Stimulated activated CD4-positive, alpha-beta T cell treated with anti-CD3 and anti-CD28 coated beads, Interleukin-1b, Interleukin-23, amount 100 ng/mL, for 1 hour (primary cell): ENCODE measurements at places on chromosomes 13 and 19.

DNA sequence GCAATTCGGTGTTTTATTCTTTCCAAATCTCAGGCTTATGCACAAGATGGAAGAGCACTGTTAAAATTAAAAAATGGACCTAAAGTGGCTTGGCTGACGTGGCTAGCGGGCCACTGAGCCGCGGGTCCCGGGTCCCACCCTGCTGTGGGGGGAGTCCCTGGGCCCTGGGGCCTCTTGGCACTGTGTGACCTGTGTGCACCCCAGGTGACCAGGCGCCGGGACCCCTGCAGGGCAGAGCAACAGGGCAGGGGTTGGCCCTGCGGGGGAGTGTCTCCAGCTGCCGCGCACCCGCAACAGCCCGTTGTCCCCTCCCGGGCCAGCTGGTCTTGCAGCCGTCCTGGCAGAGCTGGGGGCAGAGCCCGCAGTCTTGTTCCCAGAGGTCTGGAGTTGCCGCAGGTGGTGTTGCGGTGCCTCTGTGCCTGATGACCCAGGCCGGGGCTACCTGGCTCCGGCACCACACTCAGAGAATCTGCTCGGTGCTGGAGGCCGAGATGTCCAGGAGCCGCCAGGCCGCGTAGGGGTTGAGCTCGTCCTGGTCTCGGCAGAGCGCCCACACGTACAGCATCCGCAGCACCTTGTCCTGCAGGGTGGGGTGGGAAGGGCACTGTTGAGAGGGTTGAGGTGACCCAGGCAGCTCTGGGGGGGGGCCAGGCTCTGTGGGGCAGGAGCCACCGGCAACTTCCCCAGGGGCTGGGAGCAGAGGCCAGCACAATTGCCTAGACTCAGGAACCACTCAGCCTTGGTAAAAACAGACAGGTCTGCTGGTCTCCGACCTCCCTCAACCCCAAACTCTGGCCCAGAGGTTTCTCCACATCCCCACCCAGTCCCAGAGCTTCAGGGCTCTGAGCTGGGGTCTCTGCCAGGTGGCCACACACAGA is 1.0 kb upstream of the CTXN1 start:
- no peak for DNase-seq

DNA sequence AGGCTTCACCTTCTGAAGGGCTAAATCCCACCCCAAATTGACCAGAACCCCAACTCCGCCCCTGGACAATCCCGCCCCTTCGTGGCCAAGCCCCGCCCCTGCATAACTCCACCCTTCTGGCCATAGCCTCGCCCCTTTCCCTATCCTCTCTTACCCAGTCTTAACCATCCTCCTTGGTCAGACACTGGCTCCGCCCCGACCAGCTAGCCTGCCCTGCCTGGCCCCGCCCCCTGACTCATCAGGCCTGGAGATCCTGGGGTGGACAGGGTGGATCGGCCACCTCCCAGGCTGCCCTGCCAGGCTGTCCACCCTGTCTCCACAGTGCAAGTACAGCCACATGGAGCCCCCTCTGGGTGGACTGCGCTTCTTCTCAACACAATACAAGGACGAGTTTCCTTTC is 8.0 kb upstream of the ZNF358 start:
- DNase-seq, result no peak

DNA sequence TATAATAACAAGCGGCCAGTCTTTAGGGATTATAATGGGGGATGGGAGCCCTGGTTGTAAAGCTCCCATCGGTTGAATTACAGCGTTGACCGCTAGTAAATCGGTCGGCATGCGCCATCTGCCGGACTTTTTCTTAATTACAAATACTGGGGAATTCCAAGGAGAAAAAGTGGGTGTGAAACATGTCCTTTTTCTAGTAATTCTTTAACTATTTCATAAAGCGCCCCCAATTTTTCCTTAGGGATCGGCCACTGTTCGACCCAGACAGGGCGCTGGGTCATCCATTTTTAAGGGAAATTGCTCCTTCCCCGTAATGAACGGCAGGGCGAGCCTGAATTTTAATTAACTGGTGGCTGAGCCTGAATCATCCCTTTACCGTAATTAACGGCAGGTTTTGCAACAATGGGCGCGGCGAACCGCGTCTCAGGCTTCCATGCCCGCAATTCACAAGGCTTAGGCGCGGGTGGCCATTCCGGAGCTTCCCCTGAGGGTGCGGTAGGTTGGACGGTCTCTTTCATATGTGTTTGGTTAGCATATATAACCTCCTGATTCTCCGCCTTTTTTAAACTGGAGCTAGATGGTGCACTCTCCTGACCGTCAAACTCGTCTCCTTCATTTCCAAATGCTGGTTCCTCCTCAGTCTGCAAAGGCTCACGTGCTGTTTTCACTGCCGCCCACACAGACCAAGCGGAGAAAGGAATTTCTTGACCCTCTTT is 30.2 kb upstream of the EVI5L start:
- DNase-seq, result peak; percentile 43

DNA sequence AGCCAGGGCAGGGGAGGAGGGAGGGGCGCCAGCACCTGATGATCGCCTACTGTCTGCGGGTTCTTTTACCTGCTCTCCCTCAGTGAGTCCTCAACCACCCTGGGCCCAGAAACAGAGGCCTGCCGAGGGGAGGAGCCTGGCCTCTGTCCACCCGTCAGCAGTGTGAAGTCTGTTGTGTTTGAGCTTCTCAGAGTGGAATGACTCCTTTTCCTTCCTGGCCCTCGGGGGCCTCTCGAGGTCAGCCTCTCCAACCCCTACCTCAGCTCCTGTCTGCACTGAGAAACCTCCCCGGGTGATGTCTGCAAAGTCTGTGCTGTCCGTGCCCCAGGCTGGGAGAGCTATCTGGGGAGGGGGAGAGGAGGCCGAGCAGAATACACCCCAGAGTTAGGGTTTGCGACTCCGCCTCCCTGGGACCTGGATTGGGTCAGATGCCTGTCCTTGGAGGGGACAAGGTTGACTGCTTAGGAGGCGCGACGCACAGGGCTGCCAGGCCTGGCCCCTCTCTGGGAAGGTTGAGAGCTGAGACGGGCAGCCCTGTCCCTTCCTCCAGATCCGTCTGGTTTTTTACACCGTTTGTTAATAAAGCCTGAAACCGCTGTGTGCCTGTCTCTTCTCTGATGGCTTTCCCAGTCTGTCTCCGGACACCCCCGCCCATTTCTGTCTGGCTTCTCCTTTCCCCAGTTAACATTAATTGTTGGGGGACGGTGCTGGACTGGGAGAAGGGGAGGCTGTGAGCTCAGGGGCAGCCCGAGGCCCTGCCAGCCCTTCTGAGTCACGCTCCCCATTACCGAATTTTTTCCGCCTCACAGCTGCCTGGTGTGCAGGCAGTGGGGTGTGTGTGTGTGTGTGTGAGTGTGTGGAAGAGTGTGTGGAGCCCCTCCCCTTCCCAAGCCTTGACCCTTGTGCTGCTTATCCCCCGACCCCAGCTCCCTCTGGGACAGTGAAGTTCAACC is 989 bp upstream of the SSC5D start:
- DNase-seq, result no peak

DNA sequence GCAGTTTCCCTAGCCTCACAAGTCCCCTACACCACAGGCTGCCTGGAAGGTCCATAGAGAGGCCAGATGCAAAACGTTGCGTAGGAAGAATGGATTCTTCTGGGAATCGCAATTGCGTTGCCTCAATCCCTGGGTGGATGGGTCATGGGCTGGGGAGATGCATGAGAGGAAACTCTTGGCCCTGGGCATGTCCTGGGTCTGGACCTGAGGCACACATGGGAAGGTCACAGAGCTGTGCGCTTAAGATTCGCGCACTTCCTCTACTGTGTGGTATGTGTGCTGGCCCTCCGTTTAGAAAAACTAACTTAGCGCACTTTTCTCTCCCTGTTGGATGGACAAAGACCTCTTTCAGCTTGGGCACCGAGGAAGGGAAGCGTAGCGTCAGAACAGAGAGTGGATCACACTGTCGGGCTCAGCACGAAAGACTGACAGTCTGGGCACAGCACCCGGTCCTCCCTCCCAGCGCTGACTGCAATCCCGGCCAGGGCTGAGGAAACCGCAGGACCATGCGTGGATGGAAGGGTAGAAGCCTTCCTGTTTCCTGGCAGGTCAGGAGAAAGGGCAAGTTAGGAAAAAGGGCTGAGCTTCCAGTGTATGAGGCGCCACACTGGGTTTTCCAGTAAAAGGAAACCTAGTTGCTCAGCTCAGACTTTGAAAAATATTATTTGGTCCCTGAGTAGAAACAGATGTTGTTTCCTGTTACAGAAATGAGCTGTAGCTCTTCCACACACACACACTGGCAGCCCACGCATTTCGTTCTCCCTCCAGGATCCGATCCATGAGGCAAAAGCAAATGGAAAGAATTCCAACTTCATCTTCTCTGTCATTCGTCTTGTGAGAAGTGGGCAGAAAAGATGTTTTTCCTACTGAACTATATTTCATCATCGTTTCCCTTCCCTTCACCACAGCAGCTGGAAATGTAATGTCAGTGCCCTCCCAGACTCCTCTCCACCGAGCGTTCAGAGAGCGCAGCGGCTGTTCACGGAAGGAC is 86.0 kb downstream of the ING1 start:
- DNase-seq, result no peak

DNA sequence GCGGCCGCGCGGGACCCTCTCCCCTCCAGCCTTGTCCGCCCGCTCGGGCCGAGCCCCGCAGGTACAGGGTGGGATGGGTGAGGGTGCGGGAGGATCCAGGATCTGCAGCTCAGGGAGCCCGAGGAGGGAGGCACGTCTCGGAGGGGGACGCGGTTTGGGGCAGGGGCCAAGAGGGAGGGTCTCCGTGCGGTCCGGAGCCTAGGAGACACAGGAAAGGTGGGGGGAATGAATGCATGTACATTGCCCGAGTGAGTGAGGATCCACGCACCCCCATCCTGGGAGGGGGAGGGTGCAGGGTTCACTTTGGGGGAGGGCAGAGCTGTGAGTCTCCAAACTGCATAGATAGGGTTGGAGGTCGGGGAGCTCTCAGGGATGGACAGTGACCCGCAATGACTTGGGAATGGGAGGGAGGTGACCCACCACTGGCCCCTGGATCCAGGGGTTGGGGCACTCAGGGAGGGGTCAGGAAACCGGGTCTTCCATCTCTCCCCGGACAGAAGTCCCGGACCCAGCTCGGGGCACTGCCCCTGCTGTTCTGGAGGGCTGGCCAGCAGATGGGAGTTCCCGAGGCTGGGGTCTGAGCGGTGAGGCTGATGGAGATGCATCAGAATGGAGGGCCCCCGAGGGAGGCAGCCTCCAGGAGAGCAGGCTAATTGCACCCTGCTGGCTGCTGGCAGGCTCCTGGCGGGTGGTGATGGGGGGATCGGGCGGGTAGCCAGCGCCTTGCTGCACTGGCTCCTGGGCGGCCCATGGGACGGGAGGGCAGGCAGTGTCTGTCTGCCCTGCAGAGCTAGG is 547 bp downstream of the KCNN1 start:
- no peak for DNase-seq

GRCh38 chr13:73119612-73120011 is 60.8 kb downstream of the KLF5 start:
- DNase-seq, result no peak

DNA sequence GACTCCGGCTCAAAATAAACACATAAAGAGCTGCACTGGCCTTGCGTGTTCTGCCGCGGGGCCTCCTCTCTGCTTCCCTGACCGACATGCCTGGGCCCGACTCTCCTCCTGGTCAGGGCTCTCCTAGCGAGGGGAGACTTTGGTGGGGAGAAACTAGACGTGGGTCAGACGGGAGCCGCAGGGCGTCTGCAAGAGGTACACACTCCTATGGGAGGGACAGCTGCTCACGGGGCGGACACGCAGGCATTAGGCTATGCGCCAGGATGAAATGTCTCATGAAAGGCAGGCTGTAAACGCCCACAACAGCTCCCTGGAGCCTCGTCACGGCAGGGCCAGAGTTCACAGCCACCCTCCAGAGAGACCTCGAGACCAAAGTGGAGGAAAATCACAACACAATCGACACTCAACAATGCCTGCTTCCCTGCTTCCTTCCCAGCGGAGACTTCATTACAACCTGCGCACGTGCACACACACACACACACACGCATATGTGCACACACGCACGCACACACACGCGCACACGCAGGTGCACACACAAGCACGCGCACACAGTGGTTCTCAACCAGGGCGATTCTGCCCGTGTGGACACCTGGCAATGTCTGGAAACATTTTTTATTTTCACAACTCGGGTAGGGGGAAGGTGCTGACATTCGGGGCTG is 5.8 kb downstream of the SLC39A3 start:
- no peak for DNase-seq

DNA sequence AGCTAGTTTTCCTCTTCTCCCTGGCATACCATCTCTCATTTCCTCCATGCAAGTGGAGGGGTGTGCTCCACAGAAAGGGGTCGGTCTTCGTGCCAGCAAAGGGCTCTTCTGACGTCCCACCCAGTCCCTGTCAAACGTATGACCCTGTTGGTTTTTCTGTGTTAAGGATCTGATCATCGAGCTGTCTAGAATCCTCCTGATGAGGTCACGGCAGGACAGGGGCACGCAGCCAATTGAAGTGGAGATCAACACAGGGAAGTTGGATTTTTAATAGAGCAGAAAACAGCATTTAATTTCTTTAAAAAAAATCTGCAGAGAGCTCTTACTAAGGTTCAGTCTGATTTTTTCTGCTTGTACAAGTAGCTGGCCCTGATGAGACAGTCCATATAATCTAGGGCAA is 339.4 kb downstream of the TEX29 start:
- DNase-seq, result no peak

- DNase-seq, result no peak
Measured at GRCh38 chr19:13537454-13537853, 31.2 kb upstream of the CACNA1A start.
